ENCODE measurements at places on chromosomes 6 and 20. TPM values are rescaled to one million over a fixed set of nuclear protein-coding genes. Genes with fewer than 3 reads are reported as not detected.

DNA sequence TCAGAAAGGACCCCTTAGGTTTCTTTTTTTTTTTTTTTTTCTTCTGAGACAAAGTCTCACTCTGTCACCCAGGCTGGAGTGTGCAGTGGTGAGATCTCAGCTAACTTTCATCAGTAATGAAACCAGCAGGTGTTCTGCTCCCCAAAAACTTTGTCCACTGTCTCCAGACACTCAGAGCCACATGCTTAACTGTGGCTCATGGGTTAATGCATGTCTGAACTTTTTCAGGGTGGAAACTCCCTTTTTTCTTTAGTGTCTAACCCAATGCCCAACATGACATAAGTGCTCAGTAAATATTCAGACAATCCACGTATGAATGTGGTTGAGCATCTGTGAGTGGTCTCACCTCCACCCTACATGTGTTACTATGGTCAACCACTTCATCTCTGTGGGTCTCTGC is 45.4 kb downstream of the MYB start:
- DNase-seq, result no peak

DNA sequence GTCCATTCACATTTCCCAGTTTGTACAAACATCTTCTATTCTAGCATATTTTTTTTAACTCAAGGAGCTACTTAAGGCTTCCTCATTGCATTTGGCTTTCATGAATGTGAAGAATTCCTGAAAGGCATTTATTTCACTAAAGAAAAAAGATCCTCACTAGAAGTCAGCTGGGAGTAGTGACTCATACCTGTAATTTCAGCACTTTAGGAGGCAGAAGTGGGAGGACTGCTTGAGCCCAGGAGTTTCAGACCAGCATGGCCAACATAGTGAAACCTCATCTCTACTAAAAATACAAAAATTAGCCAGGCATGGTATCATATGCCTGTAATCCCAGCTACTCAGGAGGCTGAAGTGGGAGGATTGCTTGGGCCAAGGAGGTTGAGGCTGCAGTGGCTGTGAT is 30.9 kb upstream of the XRN2 start:
- no peak for DNase-seq

GRCh38 chr6:161439093-161439492 is 165.2 kb upstream of the AGPAT4 start:
- peak; percentile 76 for DNase-seq

- DNase-seq, result no peak
Measured at GRCh38 chr6:13299403-13299821, 28.9 kb downstream of the TBC1D7 start.

DNA sequence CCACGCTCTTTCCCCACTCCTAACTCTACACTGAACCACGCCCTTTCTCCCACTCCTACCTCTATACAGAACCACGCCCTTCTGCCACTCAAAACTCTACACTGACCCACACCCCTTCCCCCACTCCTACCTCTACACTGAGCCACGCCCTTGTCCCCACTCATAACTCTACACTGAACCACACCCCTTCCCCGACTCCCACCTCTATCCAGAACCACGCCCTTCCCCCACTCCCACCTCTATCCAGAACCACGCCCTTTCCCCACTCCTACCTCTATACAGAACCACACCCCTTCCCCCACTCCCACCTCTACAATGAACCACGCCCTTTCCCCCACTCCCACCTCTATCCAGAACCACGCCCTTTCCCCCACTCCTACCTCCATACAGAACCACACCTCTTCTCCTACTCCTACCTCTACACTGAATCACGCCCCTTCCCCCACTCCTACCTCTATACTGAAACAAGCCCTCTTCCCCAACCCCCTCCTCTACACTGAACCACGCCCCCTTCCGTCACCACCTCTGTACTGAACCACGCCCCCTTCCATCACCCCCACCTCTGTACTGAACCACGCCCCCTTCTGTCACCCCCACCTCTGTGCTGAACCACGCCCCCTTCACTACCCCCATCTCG is 10.1 kb downstream of the PXMP4 start:
- DNase-seq, result no peak

- no peak for DNase-seq
Measured at GRCh38 chr6:161050134-161050765, 58.7 kb downstream of the MAP3K4 start.

DNA sequence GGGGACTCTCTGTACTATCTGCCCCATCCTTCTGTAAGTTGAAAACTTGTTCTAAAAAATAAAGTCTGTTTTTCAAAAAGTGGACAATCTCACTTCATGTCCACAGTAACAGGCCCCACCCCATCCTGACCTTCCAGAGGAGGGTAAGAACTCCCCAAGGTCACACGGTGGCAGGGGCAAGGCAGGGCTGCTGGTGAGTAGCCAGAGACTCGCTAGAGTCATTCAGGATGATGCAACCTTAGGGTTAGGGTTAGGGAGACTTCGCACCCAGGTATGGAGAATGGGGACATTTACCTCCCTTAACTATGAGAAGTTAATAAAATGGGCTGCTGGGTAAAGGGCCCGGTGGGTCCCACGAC is 15.4 kb downstream of the PEDS1 start:
- DNase-seq, result no peak

DNA sequence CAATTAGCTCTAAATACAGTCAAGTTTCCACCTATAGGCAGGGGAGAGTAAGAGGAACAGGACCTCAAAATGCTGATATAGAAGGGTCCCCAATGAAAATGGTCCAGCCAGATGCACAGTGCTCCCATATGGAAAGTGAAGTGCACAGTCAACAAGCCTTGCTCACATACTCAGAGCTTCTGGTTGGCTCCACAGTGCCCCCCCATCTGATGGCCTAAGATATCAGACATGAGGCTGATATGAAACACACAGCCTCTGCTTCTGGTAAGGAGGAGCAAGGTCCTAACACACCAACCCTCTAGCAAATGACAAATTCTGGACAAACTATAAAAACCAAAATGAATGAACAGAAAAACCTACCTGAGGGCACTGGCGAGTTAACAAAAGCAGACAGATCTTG is 111.4 kb upstream of the EMILIN3 start:
- DNase-seq, result no peak

- DNase-seq, result no peak
Measured at GRCh38 chr6:9521152-9521530, 893.7 kb downstream of the TFAP2A start.

- no peak for DNase-seq
Measured at GRCh38 chr6:149939909-149940671, 1.7 kb upstream of the ULBP2 start.

- peak; percentile 59 for DNase-seq
Measured at GRCh38 chr6:3283641-3284435, 25.1 kb downstream of the PSMG4 start.

GRCh38 chr6:107670792-107671199 is 153.3 kb downstream of the SCML4 start:
- peak; percentile 78 for DNase-seq

DNA sequence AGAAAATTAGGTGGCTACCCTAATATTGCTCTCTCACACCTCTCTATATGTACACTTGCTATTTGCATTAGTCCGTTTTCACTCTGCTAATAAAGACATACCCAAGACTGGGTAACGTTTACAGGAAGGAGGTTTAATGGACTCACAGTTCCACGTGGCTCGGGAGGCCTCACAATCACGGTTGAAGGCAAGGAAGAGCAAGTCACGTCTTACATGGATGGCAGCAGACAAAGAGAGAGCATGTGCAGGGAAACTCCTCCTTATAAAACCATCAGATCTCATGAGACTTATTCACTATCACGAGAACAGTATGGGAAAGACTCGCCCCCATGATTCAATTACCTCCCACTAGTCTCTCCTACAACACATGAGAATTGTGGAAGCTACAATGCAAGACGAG is 53.4 kb downstream of the EPM2A start:
- DNase-seq, result no peak

- DNase-seq, result no peak
Measured at GRCh38 chr6:133892813-133893691, 4.1 kb downstream of the TCF21 start.

DNA sequence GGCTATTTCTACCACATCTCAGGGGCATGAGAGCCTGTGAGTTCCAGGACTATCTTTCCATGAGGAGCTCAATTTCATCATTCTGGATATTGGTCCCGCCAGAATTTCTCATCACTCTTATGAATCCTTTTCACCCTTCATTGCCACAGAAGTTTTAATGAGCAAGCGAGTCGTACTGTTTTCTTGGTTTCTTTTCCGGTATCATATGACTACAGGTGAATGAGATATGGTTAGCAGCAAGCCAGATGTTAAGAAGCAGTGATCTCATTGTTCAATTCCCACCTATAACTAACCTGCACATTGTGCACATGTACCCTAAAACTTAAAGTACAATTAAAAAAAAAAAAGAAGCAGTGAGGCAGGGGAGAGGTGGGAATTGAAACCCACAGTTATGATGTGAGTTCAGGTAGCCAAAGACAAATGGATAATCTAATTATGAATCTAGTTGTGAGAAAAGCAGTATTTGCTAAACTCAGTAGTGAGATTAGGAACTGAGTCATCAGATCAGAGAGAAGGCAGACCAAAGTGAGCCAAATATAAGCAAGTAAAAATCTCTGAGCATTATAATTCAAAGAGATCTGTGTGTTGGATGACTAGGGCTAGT is 78.0 kb upstream of the ELOVL5 start:
- no peak for DNase-seq

GRCh38 chr20:37137547-37137946 is 41.6 kb upstream of the RPN2 start:
- no peak for DNase-seq

GRCh38 chr20:43923322-43923721 is 8.7 kb downstream of the TOX2 start:
- DNase-seq, result no peak

- no peak for DNase-seq
Measured at GRCh38 chr6:107292715-107293271, 166.6 kb downstream of the PDSS2 start.

- no peak for DNase-seq
Measured at GRCh38 chr6:108421366-108421765, 126.5 kb downstream of the AFG1L start.

GRCh38 chr6:155036907-155037306 is 41.8 kb downstream of the TIAM2 start:
- no peak for DNase-seq

- DNase-seq, result peak; percentile 95
Measured at GRCh38 chr20:35616465-35617396, 1.1 kb downstream of the SPAG4 start.

DNA sequence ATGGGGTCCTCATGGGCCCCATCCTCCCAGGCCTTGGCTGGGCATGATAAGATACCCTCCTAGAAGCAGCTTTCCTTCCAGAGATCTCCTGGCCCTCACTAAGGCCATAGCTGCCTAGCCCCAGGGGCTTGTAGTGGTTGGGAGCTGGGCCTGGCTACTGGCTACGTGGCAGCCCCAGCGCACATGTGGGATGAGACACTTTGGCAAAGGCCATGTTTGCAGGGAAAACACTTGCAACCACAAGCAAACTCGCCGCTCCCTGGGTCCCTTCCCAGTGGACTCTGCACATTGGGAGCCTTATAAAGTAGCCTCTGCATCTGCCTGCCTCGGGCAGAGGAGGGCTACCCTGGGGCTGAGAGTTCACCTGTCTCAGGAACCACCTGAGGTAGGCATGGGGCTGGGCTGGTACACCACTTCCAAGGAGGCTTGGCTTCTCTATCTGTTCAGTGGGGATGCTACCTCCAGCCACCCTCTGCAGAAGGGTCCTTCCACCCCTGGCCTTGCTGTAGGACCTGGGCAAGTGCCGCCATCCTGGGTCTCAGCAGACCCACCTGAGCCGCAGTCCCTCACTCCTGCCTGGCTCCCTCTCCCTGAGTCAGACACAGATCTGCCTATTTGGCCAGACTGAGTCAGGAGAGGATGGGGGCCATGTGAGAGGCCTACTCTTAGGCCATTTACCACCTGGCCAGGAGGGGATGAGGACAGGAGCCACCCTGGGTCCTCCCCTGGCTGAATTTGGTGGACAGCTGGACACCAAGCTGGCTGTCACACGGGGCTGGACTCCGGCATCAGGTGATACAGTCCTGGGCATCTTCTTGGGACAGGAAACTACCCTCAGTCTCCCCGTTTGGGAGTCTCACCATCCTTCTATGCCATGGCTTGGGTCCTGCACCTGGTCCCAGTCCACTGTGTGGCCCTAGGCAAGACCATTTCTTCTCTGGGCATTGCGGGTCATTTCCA is at the start of gene BPIFB2:
Gene BPIFB2, plus strand, starts transcription at position 329 of the 960 bp plus-strand sequence. CDS start 871 bp downstream, outside the sequence.
- no peak for DNase-seq

DNA sequence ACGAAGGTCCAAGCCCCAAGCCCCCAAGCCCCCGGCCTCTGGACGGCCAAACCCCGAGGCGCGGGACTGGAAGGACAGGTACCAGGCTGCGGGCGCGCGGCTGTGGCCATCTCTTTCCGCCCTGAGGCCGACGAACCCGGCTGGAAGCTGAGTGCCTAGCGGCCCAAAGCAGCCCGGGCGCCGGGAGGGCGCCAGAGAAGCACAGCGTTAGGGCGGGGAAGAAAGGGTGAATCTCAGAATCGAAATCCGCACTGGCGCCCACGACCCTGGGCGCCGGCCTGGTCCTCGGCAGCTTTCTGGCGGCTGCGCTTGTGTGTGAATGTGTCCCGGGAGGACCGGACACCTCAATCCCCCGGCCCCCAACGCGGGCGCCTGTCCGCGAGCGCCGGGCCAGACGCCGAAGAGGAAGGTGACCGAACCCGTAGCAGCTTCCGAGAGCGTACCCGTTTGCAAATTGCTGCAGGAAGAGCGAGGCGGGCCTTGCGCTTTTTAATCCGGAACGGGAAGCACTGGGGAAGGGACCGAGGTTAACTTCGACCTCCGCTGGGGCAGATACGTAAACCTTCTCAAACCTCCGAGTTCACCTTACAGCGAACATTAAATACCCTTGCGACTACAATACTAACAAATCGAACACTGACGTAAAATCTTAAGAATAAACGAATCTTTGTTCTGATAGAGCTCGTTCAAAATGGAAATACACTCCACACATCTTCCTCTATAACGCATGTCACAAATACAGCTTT is 2.9 kb downstream of the NRN1 start:
- DNase-seq, result no peak

Gene CD40
- total RNA-seq, result 15.6 TPM

Gene LY6G6D
- total RNA-seq, result 21.2 TPM

Gene ISM1
- 1.4 TPM for total RNA-seq

Gene ALDH5A1
- total RNA-seq, result 2.6 TPM

Gene ENPP5
- total RNA-seq, result 0.71 TPM

Gene PTCRA
- not detected for total RNA-seq

Gene SIM1
- total RNA-seq, result not detected

Gene CCN6
- total RNA-seq, result not detected
